Fibroblast of mammary gland (primary cell): ENCODE measurements at places on chromosomes 2 and 18.

- no peak for DNase-seq
These were observed 510.1 kb upstream of the SLC8A1 start for GRCh38 chr2:40962026-40962425.

- DNase-seq: no peak
These were observed 147.8 kb upstream of the TPO start for GRCh38 chr2:1265454-1265853.

DNA sequence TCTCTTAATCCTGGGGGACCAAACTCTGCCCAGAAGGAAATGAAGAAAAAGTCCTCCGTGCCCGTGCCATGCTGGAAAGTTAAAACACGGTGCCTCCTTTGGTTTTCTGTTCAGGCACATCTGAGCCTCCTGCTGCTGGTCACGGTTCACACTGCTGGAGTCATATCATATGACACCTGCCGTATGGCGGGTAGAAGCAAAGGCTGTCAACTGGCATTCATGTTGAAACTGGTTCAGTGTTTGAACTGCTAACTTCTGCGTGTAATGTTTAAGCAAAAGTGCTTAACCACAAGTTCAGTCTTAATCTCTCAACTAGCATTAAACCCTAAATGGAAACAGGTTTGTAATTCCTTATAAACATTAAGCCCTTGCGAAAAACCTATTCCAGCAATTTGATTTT, 3.1 kb downstream of the STK39 start:
- DNase-seq: no peak

DNA sequence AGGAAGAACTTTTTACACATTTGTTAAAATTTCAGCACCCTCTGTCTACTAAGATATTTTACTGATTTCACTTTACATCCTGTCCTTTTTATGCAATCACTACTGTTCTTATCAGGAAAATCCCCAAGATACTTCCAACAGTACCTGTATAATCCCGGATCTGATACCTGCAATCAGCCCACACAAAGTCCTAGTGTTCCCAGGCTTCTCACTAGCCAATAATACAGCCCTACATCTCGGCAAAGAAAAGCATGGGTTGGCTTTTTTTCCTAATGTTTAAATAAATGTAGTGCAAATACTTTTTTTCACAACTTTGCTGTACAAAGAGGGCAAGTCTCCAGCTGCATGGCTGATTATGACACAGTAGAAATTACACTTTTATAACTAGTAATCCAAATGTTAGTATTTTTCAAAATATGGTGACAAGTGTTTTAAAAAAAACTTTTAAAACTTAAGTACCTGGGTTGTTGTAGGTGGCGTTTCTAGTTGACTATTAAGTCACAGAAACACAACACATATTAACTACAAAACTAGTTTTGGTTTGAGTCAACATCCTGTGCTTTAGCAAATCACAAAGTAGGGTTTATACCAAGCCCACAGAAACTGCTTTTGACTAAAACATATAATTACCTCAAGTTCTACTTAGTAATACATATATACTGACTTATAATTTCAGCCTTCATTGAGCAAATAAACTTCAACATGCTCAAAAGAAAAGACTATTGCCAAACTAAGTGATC, 19.5 kb downstream of the CNOT11 start:
- DNase-seq: no peak

DNA sequence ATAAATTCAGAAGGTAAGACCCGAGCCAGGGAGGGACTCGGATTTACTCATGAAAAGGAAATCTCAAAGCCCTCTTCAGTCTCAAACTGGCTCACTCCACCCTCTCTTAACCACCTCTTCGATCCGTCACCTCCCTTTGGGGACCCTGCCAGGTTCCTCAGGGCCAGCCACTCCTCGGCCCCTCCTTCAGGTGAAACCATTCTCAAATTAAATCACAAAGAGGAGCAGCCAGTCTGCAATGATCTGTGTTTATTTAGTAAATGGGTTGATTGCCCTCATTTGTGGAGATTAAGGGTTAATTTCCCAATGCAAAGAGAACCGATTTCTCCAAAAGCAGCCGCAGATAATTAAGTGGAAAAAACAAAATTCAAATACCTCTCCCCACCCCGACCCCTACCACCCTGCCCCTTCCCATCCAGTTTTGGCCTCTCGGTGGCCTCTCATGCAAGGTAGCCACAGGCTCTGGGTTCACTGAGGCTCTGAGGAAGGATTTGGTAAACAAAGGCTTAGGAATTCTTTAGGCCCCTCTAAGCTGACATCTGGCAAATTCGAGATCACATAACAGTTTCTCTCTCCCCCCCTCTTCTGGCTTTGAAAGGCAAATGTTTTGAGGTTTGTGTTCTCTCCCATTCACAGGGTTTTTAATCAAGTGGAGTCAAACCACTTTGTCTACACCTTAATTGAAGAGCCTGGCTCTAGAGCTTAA, 10.3 kb upstream of the FZD7 start:
- DNase-seq: no peak

- no peak for DNase-seq
These were observed 222.3 kb downstream of the MYT1L start for GRCh38 chr2:2108756-2109155.

DNA sequence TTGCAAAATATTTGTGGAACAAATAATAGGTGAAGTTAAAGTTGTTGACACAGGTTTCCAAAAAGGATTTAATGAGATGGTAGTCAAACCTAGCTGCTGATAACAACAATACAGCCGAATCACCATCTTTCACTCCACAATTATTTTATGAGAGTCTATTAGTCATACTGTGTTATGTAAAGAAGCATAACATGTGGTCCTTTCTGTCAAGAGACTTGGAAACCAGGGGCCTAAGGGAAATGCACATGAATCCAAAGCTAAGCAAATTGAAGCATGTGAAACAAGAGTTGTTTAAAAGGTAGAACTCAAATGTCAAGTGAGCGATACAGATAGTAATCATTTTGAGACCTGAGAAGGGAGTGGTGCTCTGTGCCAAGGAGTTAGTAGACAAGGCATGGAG, 16.0 kb downstream of the CD28 start:
- peak; percentile 34 for DNase-seq

DNA sequence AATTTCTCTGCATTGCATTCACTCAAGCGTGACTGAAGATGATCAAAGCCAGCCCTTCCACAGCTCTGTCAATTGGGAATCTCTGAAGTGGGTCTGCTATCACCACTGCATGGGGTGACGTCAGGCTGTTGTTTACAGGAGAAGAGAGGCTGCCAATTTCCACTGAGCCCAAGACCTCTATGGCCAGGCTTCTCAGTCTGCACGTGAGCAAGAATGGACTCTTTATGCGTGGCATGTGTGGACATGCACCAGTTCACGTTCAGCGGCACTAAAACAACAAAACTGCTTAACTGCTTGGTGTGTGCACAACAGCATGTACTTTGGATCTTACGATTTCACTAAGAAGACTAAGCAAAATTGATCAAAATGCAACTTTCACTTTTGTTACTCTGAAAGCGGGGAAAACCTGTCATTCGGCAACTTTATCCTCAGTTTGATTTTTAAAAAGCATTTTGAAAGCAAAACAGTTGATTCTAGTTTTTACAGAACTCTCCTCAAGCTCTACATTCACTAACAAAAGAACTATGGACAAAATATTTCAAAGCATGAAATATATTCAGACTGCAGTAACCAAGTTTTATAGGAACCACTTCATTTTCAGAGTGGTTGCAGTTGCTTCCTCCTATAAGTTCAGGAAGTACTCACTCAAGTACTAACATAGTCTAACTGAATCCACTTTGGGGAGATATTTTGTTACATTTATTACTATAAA, 77.0 kb upstream of the SERTAD2 start:
- DNase-seq: peak; percentile 92

DNA sequence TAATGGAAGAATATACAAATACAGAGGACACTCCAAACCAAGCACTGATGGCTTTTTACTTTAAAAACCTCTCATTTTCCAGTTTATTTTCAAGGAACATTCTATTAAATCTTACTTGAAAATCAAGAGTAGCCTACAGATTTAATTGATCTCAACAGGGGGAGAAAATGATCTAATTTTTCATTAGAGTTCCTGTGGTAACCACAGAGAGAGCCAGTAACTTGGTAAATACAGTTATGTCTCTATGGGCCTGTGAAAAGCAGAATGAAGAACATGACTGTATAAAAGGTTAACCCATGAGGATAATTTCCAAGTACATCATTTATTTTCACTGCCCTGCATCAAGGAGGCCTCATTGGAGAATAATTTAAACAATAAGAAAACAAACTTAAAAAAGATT, 39.8 kb upstream of the ITPRID2 start:
- DNase-seq: no peak

DNA sequence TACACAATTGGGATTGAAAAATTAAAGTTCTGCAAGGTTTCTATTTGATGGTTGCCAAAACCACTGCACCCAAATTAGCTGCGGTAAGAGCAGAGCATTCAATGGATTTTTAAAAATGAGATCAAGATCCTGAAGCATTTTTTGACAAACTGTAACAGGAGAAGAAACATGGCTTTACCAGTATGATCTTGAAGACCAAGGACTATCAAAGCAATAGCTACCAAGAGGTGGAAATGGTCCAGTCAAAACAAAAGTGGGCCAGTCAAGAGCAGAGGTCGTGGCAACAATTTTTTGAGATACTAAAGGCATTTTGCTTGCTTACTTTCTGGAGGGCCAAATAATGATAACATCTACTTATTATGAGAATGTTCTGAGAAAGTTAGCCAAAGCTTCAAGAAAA, 186.8 kb downstream of the RDH14 start:
- DNase-seq: no peak

- no peak for DNase-seq
These were observed 1.8 kb downstream of the ZEB2 start for GRCh38 chr2:144517866-144518747.
